Fibroblast of villous mesenchyme (primary cell): ENCODE measurements at places on chromosomes 2 and 18. TPM values are rescaled to one million over a fixed set of nuclear protein-coding genes. Genes with fewer than 3 reads are reported as not detected.

GRCh38 chr2:203471323-203471722 is 63.8 kb downstream of the RAPH1 start:
- no peak for DNase-seq

DNA sequence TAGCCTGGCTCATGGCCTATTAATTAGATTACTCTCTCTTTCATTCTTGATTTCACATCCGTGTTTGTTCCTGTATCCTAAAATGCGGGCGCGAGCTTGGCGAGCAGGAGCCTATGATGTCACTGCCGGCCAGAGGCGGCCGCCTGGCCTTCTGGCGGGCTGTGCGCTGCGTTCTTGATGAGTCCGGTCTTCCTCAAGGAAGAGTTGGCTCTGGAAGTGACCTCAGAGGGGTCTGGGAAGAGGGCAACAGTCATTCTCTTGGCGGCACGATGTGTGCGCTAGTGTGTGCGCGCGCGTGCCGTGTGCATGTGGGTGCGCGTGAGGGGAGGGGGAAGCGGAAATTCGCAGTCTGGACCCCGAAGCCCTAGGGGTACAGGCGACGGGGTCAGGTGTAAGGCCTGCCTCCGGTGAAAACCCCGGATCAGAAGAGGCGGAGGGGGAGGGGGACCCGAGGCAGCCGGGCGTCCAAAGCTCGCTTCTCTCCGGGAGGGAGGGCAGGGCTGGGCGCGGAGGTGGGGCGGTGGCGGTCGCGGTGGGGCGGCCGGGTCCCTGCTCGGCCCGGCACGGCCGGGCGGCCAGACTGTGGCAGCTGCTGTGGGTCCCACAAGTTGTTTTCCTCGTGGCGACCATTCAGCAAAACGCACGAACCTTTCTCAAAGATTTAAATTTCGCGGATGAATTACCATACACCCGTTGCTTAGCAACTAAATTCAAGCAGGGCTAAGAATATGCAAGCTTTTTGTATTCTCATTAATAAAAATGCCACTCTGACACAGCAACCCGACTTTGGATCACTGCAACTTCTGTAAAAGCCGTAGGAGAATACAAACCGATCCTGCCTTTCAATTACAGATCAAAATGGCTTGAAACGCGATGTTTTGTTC is 8.4 kb downstream of the POU3F3 start:
- no peak for DNase-seq

DNA sequence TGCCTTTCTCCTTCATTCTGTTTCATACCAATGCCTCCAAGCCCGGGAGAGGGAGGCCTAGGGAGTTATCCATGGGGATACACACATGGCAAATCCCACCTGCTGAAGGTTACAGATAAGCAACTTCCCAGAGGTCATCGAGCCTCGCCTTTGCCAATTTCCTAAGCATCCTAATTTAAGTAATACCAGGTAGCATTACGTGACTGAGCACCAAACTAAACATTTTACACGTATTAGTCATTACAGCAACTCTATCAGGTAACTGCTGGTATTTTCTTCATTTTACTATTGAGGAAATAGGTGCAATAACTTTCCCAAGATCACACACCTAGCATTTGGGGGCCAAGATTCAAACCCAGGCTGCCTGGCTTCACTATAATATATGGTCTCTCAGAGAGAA is 30.1 kb upstream of the BZW1 start:
- no peak for DNase-seq

DNA sequence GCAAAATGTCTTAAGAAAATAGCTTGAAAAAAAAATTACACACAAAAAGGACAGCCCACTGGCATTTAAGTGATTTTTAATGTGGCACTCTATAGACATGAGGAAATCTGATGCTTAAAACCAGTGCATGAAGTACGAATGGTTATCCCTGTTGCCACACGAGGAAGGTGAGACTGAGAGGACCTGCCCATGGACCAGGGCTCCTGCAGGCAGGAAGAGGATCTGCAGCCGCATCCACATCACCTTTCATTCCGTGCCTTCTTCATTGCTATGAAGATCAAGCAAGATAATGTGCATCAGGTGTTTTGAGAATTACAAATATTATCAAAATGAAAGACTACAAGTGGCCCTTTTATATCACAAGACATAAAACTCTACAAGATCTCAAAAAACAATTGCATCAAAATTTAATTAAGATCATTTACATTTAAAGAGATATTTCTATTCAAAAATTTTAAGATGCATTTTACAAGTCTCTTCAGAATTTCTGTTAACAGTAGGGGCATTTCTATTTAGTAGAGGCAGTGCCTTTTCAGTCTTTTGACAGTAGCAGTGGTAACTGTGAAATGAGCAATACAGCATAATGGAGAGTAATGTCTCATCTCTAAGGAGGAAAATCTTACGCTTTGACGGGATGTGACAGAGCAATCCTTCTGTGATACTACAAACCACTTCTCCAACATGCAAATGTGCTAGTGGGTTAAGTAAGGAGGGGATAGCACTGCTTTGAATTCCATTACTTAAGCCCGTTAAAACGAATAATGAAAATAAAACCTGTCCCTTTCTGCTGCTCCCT is 83.4 kb downstream of the SLC5A7 start:
- DNase-seq: no peak

GRCh38 chr2:112887964-112888749 is 22.8 kb upstream of the IL37 start:
- no peak for DNase-seq

DNA sequence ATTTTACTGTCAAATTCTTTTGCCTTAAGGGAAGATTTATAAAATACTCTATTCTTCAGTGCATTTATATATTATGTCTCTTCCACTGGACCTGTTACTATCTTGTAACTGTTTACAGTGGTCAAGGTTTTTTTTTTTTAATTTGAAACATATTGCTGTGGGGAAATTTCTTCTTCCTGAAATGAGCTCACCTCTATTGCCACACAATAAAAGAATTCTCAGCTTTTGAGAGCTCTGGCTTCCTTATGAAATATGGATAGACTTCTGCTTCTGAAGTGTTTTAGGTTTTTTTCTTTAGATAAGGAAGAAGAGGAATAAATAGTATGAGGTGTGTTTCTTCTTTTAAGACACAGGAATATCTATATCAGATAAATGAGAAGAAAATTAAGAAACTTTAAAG is 7.7 kb downstream of the VRK2 start:
- peak; percentile 26 for DNase-seq

GRCh38 chr2:103860016-103860415 is 993.9 kb upstream of the POU3F3 start:
- no peak for DNase-seq

DNA sequence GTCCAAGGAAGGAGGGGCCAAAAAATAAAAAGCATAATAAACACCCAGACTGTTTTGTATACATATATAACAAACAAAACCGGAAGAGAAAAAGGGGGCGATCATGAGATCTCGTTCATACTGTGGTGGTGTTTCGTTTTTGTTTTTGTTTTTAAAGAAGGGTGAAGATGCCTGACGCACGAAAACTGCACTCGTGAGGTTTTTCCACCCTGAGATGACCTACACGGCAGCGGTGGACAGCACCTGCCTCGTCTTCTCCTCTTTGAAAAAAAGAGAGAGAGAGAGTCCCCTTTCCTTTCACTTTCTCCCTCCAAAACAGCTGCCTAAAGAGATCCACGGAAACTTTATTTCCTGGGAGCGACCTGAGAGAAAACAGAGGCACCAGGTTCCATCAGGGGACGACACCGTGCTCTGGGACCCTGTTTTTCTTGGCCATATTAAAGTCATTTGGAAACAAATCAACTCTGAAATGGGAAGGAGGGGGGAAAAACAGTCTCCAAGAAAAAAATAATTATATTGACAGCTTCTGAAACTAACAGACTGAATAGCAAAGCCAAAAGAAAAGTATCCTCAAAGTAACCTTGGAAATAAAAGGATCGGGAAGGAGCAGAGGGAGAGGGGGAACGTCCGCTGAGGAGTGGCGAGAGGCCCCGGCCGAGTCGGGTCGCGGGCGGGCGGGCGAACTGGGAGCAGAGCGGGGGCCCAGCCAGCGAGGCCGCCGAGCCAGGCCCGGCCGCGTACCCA is 3.5 kb downstream of the POU3F3 start:
- DNase-seq: no peak

Gene POTEJ
- total RNA-seq: not detected in 2 replicates

Gene SPATS2L
- 60.6 and 65.6 TPM in 2 replicates for total RNA-seq

GRCh38 chr2:70936165-70936978 is 672 bp downstream of the ATP6V1B1 start:
- DNase-seq: no peak

Gene REG1A
- total RNA-seq: not detected in 2 replicates

DNA sequence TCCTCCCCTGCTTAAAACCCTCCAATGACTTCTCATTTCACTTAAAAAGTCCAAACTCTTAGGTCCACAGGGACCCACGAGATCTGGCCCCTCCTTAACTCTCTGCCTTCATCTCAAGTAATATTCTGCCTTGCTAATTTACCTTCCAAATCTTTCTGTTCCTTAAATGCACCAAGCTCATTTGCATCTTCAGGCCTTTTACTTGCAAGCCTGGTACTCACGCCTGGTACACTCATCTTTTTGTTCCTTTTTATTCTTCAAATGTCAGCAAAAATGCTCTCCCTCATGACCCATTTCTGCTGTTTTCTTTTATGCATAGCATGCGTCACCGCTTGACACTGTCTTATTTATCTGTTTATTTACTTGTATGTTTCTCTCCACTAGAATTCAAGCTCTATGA is 2.7 kb upstream of the WIPF1 start:
- DNase-seq: no peak

DNA sequence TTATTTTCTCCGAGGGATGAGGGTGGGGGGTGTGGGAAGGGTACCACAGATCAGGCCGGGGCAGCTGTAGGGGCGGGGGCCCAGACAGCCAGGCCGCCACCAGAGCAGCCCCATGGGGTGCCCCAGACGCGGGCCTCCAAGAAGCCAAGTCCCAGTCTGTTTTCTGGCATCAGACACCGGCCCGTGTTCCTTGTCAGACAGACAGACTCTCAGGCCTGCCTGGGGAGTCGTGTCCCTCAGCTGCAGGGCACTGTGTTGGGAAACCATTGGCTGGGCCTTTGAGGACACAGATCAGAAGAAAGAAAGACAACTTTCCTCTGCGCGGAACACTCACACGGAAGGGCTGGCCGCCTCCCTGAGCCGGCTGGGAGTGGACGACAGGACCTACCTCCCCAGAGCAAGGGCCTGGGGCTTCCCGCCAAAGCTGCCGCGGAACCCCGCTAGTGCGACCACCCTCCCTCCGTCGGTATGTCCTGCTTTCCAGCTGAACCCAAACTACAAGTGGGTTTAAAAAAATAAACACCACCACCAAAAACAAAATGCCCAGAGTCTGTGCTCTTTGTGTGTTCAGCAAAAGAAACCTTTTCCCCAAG is 88.0 kb downstream of the SMAD7 start:
- DNase-seq: no peak

GRCh38 chr2:85777441-85777861 is 23.7 kb downstream of the ATOH8 start:
- no peak for DNase-seq

- DNase-seq: no peak
Observed at GRCh38 chr18:80161781-80162417, 52.8 kb downstream of the ADNP2 start.
